WTC11 (cell line): ENCODE measurements at places on chromosomes 12 and 14. TPM values are rescaled to one million over a fixed set of nuclear protein-coding genes. Genes with fewer than 3 reads are reported as not detected.

- DNase-seq = peak; percentile 76
These were observed 19.8 kb downstream of the ZBTB42 start for GRCh38 chr14:104820669-104821228.

DNA sequence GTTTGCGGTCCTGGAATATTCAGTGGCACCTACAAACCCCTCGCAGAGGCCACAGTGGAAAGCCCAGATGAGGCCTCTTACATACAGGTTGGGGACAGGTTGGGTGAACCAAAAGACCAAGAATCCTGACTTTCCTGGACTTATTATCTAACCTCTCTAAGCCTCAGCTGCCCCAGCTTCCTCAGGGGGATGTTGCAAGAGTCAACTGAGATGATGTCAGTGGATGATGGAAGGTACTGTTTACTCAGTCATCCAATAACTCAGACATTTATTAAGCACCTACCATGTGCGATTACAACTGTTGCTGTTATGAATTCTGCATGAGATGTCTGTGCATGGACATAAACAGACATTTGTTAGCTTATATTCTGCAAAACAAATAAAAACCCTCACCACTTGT, 72.8 kb downstream of the RFX4 start:
- DNase-seq = no peak

- peak; percentile 72 for DNase-seq
These were observed 54.4 kb upstream of the KCNA1 start for GRCh38 chr12:4855121-4855924.

- peak; percentile 74 for DNase-seq
These were observed 8.8 kb upstream of the GNPTAB start for GRCh38 chr12:101839324-101840283.

GRCh38 chr12:113815031-113815430, 151.1 kb downstream of the RBM19 start:
- no peak for DNase-seq

Gene DLK1
- total RNA-seq = 3.0 to 3.3 TPM (median 3.1 TPM) in 3 replicates

- peak; percentile 82 for DNase-seq
These were observed 62.4 kb upstream of the PLBD1 start for GRCh38 chr12:14629832-14630710.

Gene ESPL1
- total RNA-seq = 41.5 to 61.4 TPM (median 48.5 TPM) in 3 replicates

Gene SLC7A8
- 200 to 207 TPM (median 201 TPM) in 3 replicates for total RNA-seq

GRCh38 chr12:93868771-93869170, 191.6 kb downstream of the CRADD start:
- DNase-seq = no peak

Gene TEX22
- 0.55 to 2.2 TPM (median 0.87 TPM) in 3 replicates for total RNA-seq

DNA sequence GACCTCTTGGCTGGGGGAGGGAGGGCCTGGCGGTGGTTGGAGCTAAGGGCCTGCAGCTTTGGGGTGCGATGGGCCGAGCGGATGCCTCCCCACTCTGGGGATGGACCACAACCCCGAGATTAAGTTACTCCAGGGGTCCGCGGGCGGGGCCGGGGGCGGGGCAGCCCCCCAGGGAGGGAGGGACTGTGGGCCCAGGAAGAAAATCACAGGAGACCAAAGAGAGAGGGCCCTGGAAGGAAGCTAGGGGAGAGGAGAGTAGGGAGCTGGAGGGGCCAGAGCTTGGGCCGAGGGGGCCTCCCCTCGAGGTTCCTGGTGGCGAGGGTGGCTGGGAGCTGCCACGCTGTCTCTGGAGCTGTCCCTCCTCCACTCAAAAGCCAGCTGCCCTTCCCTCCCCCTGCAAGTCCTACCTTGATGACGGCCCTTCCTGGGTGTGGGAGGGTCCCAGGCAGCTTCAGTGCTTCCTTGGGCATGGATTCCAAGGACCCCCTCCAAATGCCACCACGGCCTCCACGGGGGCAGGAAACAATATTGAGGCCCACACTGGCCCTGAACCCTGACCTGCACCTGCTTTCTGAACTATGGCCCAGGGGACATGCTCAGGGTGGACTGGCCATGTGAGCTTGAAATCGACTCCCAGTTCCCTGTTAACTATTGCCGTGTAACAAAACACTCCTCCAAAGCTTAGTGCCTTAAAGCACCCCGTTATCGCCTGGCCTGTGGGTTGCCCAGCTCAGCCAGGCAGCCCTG, 610 bp upstream of the NUDT14 start:
- DNase-seq = no peak
